H4 (cell line): ENCODE measurements at places on chromosomes 11 and 22. TPM values are rescaled to one million over a fixed set of nuclear protein-coding genes. Genes with fewer than 3 reads are reported as not detected.

The NECTIN1 gene
- total RNA-seq = 6.4 and 6.6 TPM in 2 replicates

The ZBTB16 gene
- total RNA-seq = not detected in 2 replicates

The BTBD18 gene
- total RNA-seq = not detected in 2 replicates

The GAB4 gene
- total RNA-seq = not detected in 2 replicates

The TUB gene
- total RNA-seq = 7.5 and 7.8 TPM in 2 replicates

The NPTXR gene
- 3.1 and 4.1 TPM in 2 replicates for total RNA-seq
